BJ (cell line): ENCODE measurements at places on chromosomes 16 and 17.

GRCh38 chr17:34313164-34313563 lies 6.1 kb upstream of the CCL8 start:
- peak; percentile 30 for DNase-seq

DNA sequence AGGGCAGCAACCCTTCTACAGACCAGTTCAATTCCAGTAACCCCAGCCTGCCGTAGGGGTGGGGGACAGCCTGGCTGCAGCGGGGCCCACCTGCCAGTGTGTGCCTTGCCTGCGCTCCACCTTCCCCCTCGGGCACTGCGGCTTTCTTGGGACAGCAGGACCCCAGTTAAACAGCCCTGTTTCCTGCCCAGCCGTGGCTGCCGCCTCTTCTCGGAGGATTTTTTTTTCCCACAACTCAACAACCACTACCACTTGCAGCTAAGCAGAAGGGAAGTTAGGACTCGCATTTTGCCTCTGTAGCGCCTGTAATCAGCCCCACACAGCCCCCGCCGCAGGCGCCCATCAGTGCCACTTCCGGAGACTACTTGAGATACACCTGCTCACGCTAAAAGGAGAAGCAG lies 76.1 kb downstream of the RAI1 start:
- DNase-seq: no peak

DNA sequence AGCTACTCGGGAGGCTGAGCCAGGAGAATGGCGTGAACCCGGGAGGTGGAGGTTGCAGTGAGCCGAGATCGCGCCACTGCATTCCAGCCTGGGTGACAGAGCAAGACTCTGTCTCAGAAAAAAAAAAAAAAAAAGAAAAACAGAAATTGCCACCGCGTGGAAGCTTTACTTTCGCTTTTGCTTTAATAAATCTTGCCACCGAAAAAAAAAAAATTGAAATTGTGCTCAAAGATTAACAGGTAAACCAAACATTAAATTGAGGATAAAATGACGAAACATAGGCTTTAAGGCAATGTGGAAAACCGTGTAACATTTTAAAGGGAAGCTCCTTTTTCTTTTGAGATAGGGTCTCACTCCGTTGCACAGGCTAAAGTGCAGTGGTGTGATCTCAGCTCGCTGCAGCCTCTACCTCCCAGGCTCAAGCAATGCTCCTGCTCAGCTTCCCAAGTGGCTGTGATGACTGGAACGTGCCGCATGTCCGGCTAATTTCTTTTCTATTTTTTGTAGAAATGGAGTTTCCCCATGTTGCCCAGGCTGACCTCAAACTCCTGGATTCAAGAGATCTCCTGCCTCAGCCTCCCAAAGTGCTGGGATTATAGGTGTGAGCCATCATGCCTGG lies 40.1 kb downstream of the ZNF276 start:
- DNase-seq: no peak

DNA sequence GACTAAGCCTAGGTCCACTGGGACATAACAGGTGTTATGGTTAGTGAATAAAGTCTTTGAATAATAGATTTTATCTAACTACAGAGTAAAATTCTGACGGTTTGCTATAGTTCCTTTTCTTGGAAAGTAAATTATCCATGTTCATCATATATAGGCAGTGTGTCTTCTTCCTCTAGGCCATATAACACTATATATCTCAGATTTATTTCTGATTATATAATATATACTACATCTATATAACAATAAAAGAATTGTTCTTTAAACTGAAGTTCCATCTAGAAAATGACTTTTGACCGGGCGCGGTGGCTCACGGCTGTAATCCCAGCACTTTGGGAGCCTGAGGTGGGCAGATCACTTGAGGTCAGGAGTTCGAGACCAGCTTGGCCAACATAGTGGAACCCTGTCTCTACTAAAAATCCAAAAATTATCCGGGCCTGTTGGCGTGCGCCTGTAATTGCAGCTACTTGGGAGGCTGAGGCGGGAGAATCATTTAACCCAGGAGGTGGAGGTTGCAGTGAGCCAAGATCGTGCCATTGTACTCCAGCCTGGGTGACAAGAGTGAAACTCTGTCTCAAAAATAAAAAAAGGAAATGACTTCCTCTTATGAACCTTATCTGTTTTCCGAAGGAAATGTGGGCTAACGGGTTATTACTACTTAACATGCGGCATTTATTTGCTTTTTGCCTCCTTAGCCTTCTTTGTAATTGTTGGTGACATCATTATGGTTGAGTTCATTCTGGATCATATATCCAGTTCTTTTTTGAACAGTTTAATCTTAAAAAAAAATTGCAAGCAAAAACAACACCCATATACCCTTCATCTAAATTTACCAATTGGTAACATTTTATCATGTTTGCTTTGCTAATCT lies 29.2 kb downstream of the NOL11 start:
- DNase-seq: no peak

DNA sequence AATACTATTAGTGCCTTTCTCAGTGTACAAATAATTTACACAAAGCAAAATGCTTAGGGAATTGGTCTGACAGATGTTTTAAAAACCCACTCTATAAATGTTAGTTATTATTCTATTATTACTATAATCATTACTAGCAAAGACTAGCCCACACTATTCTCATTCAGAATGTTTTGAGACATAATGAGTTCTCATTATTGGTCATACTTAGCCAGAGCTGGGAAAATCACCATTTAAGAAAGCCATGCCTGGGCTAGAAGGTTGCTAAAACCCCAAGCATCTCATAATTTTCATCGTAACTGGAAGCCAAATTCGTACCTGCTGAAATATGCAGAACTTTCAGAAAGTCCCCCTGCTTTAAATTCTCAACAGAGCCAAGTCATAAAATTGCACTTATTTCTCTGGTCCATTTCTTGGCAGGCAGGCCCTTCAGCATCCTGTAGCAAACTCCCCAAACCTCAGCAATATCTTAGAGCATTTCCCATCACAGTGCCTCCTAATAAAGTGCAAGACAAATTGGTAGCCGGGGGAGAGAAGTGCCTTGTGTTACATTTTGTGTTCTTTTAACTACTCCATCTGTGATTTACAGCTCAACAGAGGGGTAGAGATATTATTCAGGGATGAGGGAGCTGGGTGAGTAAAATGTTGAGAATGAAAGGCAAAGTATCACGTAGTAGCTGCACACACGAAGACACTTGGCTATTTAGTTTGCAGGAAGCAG lies 79.8 kb upstream of the ADAMTS18 start:
- DNase-seq: no peak
